AG04449 (cell line): ENCODE measurements at places on chromosomes 3 and 15.

DNA sequence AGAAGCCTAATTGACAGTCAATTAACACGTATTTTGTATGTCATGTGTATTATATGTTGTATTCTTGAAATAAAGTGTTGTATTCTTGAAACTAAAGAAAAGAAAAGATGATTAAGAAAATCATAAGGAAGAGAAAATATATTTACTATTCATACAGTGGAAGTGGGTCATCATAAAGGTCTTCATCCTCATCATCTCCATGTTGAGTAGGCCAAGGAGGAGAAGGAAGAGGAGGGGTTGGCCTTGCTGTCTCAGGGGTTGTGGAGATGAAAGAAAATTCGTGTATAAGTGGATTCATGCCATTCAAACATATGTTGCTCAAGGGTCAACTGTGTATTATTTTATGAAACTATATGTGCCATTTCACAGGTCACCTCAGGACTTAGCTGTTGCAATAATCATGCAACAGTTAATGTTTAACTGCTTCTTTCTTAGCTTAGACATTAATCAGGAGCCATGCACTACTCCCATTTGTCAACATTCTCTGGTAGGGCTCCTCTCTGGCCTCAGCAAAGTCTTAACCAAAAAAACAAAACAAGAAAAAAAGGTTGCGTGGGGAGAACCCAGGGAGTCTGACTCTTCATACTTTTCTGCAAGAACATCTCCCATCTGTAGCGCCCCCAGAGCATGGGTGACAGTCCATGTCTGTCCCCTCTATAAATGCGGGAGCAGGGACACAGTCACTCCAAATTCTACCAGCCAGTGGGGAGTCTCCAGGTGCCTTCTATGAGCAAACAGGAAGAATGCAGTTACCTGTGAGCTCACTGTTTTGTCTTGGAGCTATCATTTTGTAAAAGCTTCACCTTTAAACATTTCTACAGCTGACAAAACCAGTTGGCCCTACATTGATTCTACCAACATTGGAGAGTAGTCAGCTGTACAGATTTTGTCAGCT lies 19.9 kb upstream of the LRRC2 start:
- no peak for DNase-seq

GRCh38 chr15:63335543-63336240 lies 46.0 kb downstream of the CA12 start:
- DNase-seq, result no peak

- DNase-seq, result no peak
Observed at GRCh38 chr3:68943753-68944500, 11.6 kb upstream of the TAFA4 start.

GRCh38 chr15:44319385-44319784 lies 30.9 kb downstream of the GOLM2 start:
- no peak for DNase-seq

DNA sequence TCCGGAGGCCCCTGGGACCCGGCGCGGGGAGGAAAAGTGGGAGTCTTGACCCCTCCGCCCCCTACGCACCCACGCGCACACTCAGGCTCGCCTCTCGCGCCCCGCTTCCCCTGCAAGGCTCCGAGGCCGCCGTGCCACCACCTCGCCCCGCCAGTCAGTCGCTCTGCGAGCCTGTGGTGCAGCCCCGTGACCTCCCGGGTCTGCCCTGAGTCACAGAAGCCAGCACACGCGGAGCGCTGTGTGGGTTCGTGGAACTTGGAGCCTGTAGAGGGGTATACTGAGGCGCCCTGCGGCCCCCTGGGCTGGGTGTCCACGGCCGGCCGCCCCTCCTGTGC lies 380 bp upstream of the ALS2CL start:
- no peak for DNase-seq

DNA sequence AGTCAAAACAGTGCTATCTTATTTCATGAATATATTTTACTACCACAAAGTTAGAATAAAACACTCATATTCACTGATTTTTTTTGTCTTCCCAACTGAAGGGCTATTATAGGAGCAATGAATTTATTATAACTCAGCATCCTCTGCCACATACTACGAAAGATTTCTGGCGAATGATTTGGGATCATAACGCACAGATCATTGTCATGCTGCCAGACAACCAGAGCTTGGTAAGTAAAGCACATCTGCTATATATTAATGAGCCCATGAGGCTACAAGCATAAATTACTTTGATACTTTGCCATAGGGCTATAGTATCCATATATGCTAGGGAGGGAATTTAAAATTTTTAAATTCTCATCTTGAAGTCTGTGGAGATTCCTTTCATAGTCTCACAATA lies 95.9 kb downstream of the FEZF2 start:
- DNase-seq, result no peak

DNA sequence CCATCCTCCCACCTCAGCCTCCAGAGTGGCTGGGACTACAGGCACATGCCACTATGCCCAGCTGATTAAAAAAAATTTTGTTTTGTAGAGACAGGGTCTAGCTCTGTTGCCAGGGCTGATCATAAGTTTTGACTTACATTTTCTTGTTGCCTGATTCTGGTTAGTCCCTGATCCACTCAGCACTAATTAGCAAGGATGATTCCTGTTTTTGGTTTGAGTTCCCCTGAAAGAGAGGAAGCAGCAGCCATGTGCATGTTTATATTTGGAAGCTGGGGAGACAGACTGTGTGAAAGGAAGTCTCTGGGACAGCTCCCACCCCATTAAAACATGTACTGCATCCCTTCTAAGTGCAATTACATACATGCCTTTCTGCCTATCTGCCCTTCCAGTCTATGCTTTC lies 3.6 kb upstream of the NCK1 start:
- no peak for DNase-seq

- DNase-seq, result no peak
Observed at GRCh38 chr3:33807191-33807590, 8.8 kb downstream of the PDCD6IP start.

DNA sequence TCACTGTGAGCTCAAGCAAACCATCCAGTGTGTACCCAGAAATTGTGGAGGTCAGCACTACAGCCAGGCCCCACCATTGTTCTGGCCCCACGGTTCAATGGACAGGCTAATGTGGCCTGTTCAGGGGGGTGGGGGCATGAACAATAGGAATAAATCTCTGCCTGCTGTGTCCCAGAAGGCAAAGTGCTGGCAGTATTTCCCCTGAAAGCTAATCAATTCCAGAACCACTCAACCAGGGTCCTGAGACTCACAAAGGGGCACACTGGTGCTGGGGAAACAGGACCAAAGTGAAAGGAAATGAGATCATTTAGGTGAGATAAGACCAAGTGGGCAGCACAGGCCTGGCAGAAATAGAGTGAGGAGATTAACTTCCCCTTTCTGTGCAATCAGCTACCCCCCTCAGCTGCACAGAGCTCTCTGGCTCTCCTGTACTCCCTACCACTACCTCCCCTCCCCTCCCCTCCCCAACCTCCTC lies 11.5 kb downstream of the CRYGS start:
- DNase-seq, result no peak

DNA sequence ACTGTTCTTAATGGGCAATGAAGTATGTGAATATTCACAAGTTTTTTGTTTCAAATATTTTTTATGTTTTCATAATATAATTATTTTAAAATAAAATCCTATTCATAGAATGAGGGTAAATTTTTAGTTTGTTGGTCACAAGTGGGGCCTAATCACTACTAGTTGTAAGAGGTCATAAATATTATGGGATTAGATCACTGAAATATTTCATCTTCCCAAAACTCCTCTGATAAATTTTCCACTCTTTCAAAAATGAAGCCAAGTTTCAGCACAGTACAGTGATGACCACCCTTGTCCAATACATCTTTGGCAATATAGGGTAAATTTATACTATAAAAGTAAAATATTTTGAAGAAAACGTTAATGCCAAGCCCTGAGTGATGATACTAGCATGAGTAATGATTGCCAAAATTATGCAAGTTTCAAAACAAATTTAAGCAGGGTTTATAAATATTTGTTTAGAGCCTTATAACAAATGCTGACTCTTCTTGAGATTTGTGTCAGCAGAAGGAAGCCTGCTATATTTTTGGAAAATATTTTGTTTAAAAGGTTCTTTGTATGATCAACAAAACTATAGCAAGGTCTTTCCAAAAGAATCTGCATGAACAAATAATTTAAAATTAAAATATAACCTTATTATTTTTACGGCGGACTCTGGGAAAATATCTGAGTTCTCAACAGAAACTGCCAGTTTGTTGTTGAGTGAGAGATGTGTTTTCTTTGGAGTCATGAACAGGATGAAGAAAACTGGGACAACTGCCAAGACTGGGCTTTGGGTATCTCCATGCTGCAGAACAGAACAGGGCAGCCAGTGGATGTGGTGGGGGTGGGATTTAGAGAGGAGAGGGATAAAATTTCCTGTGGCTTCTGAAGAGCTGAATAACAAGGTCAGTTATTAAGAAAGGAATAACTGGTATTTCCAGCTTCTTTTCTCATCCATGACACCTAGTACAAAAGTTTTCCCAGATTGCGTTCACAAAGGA lies 17.9 kb upstream of the TM4SF1 start:
- no peak for DNase-seq

- no peak for DNase-seq
Observed at GRCh38 chr3:121515862-121516261, 29.9 kb downstream of the POLQ start.

GRCh38 chr3:159260049-159260662 lies 458.3 kb downstream of the MFSD1 start:
- peak; percentile 69 for DNase-seq

DNA sequence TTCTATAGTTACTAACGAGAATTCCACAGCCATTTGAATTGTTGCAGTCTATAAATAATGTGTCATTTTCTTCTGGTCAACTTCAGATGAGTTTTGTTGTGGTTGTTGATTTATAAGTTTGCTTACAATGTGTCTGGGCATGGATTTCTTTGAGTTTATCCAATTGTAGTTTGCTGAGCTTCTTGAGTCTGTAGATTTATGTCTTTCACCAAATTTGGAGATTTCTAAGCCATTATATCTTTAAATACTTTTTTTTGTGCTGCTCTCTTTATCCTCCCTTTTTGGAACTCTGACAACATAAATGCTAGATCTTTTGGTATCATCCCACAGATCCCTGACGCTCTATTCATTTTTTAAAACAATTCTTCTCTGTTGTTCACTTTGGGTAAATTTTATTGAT lies 63.2 kb upstream of the NDUFB4 start:
- no peak for DNase-seq

GRCh38 chr15:64635499-64636495 lies 139.6 kb downstream of the RBPMS2 start:
- DNase-seq, result peak; percentile 38

DNA sequence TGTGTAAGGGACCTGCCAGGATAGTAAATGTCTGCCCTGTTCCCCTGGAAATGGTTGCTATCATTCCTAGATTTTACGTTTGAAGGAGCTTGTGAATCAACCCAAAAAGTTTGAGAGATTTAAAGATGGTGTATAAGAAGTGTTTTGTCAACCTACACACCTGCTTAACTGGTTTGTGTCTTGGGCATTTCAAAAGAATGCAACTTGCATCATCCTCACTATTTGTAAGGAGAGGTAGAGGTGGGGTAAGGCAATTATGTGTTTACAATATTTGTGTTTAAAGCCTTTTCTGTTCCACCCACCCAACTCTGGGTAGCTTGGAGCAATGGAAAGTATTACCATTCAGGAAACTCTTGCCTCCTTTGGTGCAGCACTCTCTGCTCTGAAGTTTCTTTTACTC lies 314.2 kb upstream of the RARB start:
- DNase-seq, result no peak

- DNase-seq, result no peak
Observed at GRCh38 chr15:90062023-90062442, 40.2 kb downstream of the IDH2 start.

DNA sequence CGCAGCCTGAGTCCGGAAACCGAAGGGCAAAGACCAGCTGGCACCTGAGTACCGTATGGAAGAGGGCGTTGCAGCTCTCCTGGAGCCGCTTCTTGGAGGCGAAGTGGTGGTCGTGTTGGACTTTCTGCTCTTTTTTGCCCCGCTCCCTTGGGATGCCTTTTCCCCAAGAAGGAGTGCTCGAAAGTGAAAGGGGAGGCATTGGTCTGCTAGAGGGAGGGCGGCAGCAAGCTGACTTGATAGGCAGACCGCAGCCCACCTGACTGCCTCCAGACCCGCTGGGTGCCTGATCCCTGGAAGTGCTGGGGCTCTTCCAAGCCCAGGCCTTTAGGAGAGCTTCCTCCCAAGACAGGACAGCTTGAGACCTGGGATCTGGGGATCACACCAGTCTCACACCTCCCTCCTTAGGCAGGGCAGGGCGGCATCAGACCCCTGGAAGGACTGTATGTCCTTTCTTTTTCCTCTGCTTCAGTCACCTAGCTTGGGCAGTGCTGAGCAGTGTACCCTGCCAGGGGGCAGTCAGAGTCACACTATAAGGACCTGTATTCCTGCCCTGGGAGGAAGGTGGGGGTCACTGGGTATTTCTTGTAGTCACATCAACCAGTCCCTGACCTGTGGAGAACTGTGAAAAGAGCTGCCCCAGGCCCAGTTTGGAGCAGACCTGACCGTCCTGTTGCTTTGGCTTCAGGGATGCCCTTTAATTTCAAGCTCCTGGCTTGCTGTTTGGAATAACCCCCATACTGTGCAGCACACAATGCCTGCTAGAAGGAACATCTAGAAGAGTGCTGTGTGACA lies 2.1 kb downstream of the ACVR2B start:
- no peak for DNase-seq

DNA sequence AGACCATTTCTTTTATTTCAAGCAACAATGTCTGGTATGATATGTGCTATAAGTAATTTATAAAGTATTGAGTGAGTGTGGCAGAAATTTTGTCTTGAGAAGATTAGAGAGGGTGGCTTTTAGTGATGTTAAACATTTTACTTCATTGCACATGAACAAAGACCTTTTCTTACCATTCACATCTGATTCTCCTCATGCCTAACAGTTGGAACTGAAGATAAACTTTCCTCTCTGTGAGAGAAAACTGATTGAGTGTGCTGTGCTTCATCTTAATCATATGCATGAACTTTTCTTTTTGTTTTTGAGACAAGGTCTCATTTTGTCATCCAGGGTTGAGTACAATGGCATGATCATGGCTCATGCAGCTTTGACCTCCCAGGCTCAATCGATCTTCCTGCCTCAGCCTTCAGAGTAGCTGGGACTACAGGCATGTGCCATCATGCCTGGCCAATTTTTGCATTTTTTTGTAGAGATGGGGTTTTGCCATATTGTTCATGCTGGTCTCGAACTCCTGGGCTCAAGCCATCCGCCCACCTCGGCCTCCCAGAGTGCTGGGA lies 377.7 kb upstream of the GOLIM4 start:
- no peak for DNase-seq

GRCh38 chr15:58475573-58476524 lies 44.1 kb downstream of the LIPC start:
- peak; percentile 31 for DNase-seq

DNA sequence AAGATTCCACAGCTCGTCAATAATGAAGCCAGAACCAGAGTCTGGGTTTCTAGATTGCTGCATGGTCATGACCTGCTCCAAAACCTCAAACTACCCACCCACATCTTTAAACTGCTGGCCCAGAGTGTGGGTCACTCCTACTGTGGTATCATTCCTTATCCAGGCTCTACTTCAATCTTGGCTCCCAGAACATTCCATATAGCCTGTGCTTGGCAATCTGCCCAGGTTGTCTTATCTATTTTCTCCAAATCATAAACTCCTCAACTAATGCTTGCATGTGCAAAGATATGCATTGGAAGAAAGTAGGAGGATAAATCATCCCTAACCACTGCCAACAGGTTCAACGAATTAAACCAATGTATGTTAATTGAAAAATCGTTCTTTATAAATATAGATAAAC lies 169.7 kb downstream of the ANXA2 start:
- no peak for DNase-seq

- no peak for DNase-seq
Observed at GRCh38 chr15:69275933-69276560, 22.7 kb upstream of the PAQR5 start.

- no peak for DNase-seq
Observed at GRCh38 chr3:53919741-53920140, 28.1 kb upstream of the SELENOK start.
